CD4-positive, alpha-beta T cell treated with Interleukin-10 for 1 hour (primary cell): ENCODE measurements at places on chromosomes 2 and 18.

DNA sequence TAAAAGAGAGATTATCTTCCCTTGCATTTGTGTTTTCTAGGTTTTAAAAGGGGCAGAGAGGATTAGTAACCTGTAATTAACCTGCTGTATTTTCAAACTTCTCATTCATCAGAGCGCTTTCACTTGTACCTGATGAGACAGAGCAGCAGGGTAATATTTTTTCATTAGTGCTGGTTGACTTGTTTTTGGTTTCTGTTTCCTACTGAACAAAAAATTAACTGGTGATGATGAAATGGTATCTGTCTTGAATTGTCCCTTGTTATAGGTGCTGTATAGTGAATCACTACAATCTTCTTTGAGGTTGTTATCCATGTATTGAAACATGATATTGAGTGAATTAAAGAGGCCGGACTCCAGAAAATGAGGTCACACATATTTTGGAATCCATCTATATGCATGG, 37.9 kb downstream of the CDH20 start:
- no peak for DNase-seq

- DNase-seq: no peak
Observed at GRCh38 chr2:138110453-138111083, 146.3 kb downstream of the HNMT start.

DNA sequence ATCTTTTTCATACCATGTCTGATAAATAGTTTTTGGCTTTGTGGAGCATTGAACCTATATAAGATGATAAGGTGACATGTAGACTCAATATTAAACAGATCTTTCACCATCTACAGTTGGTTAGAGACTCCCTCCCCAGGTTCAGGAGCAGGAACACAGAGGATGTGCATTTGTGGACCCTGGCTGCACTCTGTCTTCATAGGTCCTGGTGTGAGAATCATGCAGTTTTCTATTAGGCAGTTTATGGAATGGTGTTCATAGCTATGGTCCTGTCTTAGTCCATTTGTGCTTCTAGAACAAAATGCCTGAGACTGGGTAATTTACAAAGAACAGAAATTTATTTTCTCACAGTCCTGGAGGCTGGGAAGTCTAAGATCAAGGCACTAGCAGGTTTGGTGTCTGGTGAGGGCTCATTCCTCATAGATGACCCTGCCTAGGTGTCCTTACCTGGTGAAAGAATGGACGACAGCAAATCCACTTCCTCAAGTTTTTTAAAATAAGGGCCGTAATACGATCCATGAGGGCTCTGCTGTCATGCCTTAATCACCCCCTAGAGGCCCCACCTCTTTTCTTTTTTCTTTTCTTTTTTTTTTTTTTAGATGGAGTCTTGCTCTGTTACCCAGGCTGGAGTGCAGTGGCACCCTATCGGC, 35.3 kb upstream of the FAM98A start:
- DNase-seq: no peak

DNA sequence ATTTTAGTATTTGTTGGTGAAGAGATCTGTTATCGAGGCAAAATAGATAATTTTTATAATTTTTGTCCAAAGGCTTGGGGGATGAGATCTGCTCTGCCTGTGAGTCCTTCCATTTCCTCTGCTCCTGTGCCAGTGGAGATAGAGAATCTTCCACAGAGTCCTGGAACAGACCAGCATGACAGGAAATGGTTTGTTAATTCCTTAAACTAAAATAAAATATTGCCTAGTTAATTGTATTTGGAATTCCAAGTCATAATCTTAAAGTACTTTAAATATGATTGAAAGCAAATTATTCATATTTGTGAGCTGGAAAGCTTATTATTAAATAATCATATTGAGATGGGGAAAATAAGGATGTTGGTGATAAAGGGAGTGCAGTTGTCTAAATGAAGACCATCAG, 87.8 kb downstream of the EPB41L5 start:
- DNase-seq: no peak

GRCh38 chr2:209230560-209230959, 193.3 kb upstream of the MAP2 start:
- no peak for DNase-seq

DNA sequence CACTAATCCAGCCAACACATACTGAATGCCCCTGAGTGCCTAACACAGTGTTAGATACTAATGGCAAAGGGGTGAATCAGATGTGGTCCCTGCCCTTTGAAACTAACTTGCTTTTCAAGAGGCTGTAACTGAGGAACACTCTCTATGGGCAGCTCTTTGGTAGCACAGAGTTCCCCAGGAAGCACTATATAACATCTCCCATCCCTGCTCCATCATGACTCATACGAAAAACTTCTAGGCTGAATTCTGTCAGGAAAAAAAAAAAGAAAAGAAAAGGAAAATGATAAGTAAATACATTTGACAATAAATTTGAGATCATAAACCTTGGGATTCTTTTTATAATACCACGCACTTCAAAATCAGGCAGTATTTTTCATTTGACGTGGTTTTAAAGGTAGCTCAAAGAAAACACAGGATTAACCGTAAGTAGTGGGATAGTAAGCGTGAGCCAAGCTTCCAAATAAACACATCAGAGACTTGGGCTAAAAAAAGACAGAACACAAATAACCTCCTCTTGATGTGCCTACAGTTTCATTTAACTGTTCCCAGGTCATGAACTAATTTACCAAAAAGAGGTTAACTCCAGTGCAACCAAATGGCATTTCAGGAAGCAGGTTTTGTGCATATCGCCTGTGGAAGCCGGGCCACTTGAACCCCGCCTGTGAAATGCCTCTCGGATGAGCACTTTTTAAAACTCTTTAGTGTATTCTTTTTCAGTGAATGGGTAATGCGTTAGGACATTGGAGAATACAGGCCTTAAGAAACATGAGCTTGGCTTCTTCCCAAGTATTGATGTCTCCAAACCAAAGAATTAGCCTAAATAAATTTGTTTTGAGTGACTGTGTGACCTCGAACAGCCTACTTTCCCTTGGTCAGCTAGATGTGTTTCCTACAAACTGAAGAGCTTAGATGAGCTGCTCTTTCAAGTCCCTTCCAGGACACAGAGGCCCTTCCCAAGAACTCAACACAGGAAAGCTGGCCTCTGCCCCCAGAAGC, 42.0 kb downstream of the RDH14 start:
- DNase-seq: no peak

DNA sequence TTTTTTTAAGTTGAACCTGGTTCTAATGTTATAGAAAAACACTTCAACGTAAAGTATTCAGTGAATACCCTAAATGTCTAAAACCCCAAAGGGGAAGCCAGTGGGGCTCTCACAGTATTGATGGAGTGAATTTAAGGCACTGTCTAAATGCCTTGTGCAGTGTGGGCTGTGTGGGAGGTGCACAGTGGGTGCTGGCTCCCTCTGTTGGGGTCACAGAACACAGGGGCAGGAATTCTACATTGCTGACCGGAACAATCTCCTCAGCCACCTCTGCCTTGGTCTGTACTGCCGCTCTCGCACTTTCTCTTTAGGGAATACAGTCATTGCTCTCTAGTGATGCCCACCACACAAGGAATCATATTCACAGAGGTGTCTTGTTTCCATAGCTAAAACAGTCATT, 45.4 kb downstream of the SPRED2 start:
- DNase-seq: no peak

GRCh38 chr2:194411221-194411620, 1245.8 kb upstream of the SLC39A10 start:
- DNase-seq: no peak

DNA sequence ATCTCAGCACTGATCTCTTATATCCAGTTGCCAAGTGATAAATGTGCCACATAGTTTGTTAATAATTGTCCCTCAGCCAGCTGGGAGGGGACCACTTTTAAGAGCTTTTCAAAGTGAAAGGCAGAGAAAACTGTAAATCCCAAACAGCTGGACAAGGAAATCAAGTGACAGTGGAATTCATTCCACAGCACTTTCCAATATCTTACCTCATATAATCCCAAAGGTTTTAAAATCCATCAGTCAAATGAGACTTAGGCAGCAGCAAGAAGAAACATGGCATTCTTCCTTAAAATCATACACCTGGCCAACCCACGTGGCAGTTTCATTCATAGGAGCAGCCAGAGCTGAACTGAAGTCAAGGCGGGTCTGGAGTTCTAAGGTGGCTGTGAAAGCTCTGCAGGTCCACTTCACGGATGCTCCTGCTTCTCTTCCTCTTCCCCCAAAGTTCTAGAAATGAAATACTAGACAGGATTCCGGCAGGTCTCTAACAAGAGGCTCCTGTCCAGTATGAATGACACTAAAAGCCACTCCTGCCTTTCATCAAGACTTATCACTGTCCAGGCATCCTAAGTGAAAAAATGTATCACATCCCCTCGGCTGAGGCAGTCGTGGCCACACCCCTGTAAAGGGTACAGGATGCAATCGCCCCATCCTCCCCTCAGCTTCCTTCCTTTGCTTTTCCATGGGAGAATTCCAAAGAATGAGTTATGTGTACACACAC, 190.4 kb upstream of the STK17B start:
- DNase-seq: no peak

GRCh38 chr2:110977403-110977802, 143.3 kb upstream of the BCL2L11 start:
- no peak for DNase-seq

DNA sequence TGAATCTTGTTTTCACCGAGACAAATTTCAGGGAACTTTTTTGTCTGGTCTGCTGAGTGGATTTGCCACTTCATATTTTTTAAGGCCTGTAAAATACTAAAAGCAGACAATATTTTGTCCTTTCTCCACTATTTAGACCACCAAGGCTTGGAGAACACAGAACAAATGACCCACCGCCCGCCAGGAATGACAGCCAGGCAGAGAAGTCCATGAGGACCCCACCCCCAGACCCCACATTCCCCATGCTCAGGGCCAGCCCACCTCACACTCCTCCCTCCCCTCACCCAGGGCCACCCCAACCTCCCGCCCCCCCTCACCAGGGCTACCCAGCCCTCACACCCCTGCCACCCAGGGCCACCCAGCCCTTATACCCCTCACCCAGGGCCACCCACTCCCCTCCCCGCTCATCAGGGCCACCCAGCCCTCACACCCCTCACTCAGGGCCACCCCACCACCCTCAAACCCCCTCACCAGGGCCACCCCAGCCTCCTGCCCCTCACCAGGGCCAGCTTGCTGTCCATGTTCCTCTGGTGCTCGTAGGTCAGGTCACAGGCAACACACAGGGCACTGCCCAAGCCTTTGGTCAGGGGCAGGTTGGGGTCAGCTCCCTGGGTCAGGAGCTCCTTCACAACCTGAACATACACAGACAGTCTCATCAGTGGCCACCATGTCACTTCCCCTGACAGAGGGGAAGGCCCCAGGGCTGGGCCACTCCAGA, 50.6 kb downstream of the ANKMY1 start:
- DNase-seq: no peak

DNA sequence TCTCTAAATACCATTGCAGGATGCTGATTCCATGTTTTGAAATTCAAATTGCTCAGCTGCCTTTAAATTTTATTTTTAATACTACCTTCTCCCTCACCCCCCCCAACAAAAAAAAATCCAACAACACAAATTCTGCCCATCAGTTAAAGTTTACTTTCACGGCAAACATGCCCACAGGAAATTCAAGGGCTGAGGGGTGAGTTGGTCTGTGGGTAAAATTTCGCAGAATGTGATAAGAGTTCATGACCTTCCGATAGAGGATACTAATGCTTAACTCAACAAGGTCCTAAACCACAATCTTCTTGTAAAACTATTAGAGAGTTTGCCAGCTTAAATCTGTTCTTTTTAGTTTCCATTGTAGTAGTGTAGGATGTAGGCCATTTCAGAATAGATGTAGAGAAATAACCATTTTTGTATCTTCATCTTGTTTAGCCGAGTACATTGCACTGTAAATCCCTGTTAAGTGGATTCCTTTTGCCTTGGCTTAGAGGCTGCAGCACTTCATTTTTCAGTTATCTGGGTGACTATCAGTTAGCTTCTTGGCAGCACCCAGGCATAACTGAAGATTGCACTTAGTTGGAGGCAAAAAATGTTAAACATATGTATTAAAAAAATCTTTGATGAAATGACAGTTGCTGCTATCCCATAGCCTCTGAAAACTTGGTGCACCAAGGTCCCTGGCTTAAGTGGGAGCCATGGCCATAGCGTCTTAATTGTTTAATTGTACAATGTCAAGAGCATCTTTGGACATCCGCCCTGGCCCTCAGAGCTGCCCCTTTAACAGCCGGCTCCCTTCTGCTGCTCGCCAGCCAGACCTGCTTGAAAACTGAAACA, 232.3 kb downstream of the HAUS1 start:
- DNase-seq: no peak

DNA sequence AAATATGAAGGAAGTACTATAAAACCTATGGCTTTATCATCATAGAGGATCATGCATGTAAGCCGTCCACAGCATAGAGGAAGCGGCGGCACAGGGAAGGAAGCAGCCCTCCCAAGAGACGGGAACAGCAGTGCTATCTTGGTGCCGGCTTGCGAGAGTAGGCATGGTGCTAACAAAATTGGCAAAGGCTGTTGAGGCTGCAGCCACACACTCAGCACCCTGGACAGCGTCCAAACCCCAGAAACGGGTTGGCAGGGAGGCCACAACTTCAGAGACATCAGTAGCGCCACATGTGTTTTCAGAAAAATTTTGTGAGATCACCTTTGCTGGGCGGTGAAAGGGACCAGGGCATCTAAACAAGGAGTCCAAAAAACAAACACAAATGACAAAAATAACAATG, 37.7 kb downstream of the NETO1 start:
- no peak for DNase-seq

DNA sequence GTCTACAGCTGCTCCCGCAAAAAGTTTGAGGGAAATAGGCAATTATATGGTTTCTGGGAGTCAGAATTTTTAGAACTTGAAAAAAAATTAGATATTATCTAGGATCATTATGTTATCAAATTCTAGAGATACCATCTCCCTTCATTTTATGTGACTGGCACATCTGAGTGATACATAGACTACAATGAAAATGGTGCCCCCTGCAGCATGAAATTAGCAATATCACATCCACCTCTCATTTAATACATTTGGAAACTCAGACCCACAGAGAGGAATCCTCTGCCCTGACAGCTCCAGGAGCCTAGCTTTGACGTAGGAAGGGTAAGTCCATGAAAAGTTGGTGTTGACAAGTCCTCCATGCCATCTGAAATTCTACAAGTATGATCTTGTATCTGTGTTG, 381.6 kb downstream of the SUCLG1 start:
- DNase-seq: no peak

DNA sequence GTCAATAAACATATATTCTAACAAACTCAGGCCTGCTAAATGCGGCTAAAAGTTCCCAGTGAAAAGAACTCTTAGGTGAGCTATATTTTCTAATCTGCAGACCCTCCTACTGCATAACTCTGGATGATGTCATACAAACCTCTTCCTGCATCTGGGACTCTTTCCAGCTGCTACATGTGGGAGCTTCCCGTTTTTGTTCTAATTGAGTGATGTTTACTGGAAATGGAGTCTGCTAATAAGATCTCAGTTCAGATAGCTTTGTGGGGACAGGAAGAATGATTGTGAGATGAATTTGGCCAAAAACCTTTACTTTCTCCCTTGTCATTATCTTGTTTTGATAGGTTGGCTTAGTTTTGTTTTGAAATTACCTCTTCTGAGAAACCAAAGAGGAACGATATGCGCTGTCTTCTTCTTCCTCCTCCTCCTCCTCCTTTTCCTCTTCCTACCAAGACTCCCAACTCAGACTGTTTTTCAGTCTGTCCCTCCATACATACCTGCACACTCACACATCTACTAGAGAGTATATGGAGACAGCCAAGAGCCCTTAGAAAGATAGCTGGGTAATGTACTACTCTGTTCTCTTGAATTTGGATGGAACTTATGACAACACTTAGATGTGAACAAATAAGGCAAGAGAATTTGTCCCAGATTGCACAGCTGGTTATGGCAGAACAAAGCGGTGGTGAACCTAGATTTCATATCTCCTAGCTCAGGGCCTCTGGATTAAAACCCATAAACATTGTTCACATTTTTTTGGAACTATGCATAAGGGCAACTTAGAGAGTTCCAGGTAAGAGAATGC, 39.8 kb upstream of the AAK1 start:
- no peak for DNase-seq
